ENCODE measurements at places on chromosomes 7 and 10. TPM values are rescaled to one million over a fixed set of nuclear protein-coding genes. Genes with fewer than 3 reads are reported as not detected.
A peak's percentile ranks its signal among the peaks of the same experiment; 100 is the strongest.

DNA sequence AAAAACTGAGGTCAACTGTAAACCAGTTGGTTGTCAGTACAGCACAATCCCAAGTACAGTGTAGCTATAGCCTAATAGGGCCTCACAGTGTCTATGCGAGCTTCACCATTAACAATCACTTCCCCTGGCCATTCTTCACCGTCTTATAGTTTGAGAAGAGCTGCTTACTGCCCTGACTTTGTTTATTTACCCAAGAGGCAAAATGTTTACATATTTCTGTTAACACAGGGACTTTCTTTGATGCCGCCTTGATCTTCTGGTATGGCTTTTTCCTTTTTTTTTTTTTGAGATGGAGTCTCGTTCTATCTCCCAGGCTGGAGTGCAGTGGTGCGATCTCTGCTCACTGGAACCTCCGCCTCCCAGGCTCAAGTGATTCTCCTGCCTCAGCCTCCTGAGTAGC is 3.3 kb downstream of the MYOF start:
- no peaks in the 10 kb centered on the region for H3K4me1 ChIP-seq
- H3K4me3 ChIP-seq = no peak overlapping the region
- H3K27ac ChIP-seq = no peak overlapping the region

DNA sequence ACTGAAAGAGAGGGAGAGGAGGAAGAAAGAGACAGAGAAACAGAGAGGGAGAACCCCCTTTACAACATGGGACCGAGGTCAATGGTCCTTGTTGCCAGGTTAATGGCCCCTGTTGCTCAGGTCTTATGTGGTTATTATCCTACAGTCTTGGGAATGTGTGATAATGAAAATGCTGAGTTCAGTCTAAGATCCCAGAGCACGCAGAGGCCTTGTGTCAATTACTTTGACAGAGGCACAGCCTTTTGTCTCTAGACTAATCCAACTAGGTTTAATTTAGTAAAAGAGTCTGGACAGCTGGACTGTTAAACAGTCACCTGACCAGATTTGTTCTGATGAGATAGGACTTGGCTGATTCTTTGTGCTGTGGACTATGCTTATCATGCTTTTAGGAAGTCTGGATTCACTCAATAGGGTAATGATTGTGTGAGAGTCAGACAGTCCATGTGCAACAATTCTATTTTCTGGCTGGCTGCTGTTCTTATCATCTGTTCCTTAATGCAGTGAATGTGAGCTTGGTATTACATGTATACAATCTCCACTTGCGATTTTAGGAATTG is 157.4 kb upstream of the MAGI2 start:
- no peak for DNase-seq
- no peak overlapping the region for H3K4me3 ChIP-seq
- H3K4me1 ChIP-seq = no peaks in the 10 kb centered on the region
- H3K27ac ChIP-seq = no peak overlapping the region
- H3K36me3 ChIP-seq = no peaks in the 10 kb centered on the region

DNA sequence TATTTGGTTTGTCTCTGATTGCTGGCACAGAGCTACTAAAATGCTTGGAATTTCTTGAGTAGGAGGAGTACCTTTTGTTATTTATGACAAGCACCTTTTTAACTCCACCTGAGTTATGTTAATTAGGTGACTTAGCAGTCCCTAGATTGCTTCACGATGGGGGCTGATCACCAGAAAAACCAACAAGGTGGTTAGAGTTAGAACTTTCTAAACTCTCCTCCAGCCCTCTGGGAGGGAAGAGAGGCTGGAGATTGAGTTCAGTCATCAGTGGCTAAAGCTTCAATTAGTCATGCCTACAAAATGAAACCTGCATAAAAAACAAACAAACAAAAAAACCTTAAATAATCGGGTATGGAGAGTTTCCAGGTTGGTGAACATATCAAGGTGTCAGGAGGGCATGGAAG is 23.6 kb upstream of the ING3 start:
- H3K4me1 ChIP-seq = no peaks in the 10 kb centered on the region
- DNase-seq = no peak
- H3K27me3 ChIP-seq = peaks cover 2% of the 10 kb centered on the region
- H3K27ac ChIP-seq = no peak overlapping the region
- H3K36me3 ChIP-seq = no peaks in the 10 kb centered on the region

DNA sequence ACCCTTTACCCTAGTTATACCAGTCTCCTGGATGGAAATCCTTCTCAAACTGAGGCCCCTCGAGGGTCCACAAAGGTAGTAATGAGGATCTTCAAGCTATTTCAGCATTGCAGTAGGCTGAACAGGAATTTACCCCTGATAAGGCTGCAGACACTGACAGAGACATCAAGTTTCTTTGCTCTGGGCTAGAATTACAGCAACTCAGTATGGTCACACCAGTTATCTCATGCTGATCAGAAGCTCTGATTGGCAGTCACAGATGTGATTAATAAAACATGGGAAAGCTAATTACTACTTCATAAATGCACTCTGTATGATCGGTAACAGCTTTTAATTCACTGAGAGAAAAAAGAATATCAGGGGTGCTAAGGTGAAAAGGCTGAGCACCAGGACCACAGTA is 30.6 kb downstream of the FAM204A start:
- H3K27me3 ChIP-seq = no peaks in the 10 kb centered on the region
- H3K27ac ChIP-seq = peak overlapping the region; percentile 12
- H3K36me3 ChIP-seq = no peaks in the 10 kb centered on the region
- no peak for DNase-seq
- H3K4me1 ChIP-seq = peaks cover 2% of the 10 kb centered on the region

DNA sequence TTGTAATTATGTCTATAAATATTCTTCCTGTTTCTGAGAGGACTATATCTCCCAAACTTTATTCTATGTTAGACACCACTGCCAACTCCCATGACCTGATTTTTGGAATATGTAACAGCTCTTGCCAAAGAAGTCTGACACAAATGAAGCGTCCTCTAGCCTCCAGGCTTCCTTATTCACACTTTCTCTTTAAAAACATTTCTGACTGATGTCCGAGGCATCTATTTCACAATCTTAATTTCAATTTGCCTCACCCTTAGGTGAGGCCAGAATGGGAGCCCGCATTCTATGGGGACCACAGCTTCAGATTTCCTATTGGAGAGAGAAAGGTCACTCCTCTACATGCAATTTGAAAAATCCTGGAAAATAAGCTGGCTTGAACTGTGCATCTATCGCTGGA is 873.2 kb downstream of the GATA3 start:
- H3K4me3 ChIP-seq = no peak overlapping the region
- no peak for DNase-seq
- no peaks in the 10 kb centered on the region for H3K36me3 ChIP-seq
- H3K27ac ChIP-seq = no peak overlapping the region

GRCh38 chr7:73611017-73611555 is 13.2 kb downstream of the MLXIPL start:
- no peak overlapping the region for H3K4me3 ChIP-seq
- H3K27me3 ChIP-seq = no peaks in the 10 kb centered on the region
- no peaks in the 10 kb centered on the region for H3K36me3 ChIP-seq
- DNase-seq = no peak
- no peak overlapping the region for H3K27ac ChIP-seq

DNA sequence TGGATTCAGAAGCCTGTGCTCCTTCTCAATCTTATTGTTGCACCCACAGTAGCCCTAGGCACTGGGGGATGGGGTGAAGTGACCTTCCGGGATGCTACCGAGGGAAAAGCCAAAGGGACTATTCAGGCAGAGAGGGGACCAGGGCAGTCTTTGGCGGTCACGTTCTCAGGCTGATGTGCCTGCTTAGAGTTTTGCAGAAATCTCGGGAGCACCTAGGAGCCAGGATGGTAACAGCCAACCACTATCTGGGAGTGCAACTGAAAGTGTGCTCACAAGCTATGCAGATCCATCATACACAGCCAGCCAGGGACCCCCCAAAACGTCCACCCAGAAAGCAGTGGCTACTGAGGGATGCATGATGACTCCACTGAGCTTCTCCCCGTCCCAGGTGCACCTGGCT is 52.4 kb downstream of the CXCL12 start:
- H3K27ac ChIP-seq = no peak overlapping the region
- H3K27me3 ChIP-seq = no peaks in the 10 kb centered on the region
- no peak overlapping the region for H3K4me3 ChIP-seq
- no peaks in the 10 kb centered on the region for H3K36me3 ChIP-seq
- no peak for DNase-seq

DNA sequence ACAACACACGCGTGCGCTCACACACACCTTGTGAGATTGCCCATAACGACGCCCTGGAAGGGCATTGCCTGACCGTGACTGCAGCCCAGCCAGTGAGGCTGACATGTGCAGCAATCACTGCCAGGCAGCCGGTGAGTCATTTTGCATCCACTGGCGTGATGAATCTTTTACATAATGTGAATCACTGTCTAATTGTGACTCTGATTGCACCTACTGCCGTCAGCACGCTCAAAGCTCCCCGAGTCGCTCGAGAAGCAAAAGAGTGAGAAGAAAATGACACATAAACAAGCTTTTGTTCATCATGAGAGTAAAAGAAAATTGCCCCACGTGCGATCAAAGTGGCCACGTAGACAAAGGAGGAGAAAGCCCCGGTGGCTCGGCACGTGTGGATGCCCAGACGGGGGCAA is 117.4 kb upstream of the PFKP start:
- H3K4me3 ChIP-seq = no peak overlapping the region
- H3K36me3 ChIP-seq = no peaks in the 10 kb centered on the region
- no peak for DNase-seq
- H3K4me1 ChIP-seq = no peaks in the 10 kb centered on the region
- no peaks in the 10 kb centered on the region for H3K27me3 ChIP-seq

DNA sequence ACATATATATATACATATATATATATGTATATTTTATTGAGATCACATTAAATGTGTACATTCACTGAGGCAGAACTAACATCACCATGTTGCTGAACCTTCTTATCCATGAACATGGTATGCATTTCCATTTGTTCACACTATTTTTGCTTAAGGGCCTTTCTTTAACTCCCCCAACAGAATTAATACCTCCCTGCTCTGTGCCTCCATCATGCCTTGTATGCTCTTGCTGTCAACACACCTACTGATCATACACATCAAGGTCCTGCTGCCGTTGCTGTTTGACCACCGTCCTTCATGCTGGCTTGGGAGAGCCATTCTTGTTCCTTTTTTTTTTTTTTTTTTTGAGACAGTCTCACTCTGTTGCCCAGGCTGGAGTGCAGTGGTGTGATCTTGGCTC is 43.5 kb downstream of the EPHB4 start:
- H3K4me3 ChIP-seq = no peak overlapping the region
- no peaks in the 10 kb centered on the region for H3K27me3 ChIP-seq
- no peak for DNase-seq
- H3K36me3 ChIP-seq = no peaks in the 10 kb centered on the region

GRCh38 chr10:386771-387592 is 251.7 kb downstream of the ZMYND11 start:
- no peaks in the 10 kb centered on the region for H3K4me1 ChIP-seq
- no peak overlapping the region for H3K4me3 ChIP-seq
- no peaks in the 10 kb centered on the region for H3K36me3 ChIP-seq
- H3K27me3 ChIP-seq = no peaks in the 10 kb centered on the region
- DNase-seq = peak; percentile 83
- H3K27ac ChIP-seq = no peak overlapping the region

DNA sequence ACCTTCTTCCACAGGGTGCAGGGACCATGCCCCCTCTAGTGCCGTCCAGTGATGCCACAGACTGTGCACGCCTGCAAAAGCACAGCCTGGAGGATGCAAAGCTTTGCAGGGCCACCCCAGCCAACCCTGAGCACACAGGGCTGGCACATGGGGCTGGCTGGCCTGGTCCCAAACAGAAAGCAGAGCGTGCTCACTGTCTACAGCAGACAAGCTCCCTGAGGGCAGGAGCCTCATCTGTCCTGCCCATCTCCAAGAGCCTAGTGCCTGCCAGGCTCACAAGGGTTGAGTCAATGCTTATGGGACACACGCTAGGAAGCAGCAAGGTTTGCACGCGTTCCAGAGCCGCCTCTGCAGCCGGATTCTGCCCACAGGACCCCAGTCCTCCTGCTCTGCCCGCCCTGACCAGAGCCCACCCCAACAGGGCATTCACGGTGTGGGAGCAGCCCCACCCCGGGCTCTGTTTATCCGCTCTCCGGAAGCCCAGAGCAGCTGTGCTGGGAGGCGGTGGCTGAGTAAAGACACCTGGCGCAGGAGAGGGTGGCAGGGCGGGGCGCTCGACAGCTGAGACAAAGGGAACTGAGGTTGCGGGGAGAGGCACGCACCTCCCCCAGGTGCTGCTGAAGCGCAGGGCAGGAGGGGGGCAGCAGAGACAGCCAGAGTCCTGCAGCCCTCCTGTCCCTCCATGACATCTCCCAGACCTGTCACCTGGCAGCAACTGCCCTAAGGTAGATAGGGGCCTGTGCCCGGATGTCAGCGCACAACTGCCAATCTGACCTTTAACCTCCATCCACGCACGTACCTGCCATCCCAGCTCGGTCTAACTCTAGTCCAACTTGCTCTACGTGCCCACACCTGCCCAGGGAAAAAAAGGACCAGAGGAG is 4.3 kb downstream of the KCNH2 start:
- H3K36me3 ChIP-seq = no peaks in the 10 kb centered on the region
- H3K27me3 ChIP-seq = no peaks in the 10 kb centered on the region
- H3K27ac ChIP-seq = no peak overlapping the region
- no peak overlapping the region for H3K4me3 ChIP-seq

GRCh38 chr7:131552053-131552452 is 4.4 kb downstream of the PODXL start:
- H3K4me3 ChIP-seq = no peak overlapping the region
- no peaks in the 10 kb centered on the region for H3K36me3 ChIP-seq
- no peak overlapping the region for H3K27ac ChIP-seq
- H3K27me3 ChIP-seq = no peaks in the 10 kb centered on the region
- H3K4me1 ChIP-seq = no peaks in the 10 kb centered on the region
- no peak for DNase-seq

DNA sequence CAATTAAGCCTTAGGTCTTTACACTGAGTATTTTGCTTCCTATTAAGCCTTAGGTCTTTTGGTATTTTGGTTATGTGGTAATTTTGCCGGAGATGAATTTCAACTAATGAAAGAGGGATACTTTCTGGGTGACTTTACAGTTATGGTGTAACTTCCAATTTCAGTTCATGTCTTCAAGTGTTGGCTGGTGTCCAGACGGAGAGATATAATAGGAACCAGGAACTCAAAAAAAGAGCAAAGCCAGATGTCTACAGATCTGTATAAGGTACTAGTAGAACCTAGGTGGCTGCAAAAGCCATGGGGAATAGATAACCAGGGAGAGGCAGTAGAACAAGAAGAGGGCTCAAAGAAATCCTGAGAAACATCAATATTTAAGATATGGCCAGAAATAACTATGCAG is 12.3 kb downstream of the ERCC6 start:
- H3K4me3 ChIP-seq = no peak overlapping the region
- no peak for DNase-seq
- no peak overlapping the region for H3K27ac ChIP-seq
- peaks cover 9% of the 10 kb centered on the region for H3K36me3 ChIP-seq
- no peaks in the 10 kb centered on the region for H3K27me3 ChIP-seq
- H3K4me1 ChIP-seq = peaks cover under 1% of the 10 kb centered on the region

CYP2C19 gene
- not detected for total RNA-seq

CDC123 gene
- 39.8 TPM for total RNA-seq

TBXAS1 gene
- 22.1 TPM for total RNA-seq

CPA1 gene
- 5.9 TPM for total RNA-seq

LDB3 gene
- total RNA-seq = 67.9 TPM

CCDC201 gene
- not detected for total RNA-seq

Measured in aorta (tissue), 5 donors.